ENCODE measurements at places on chromosomes 16 and 17.

DNA sequence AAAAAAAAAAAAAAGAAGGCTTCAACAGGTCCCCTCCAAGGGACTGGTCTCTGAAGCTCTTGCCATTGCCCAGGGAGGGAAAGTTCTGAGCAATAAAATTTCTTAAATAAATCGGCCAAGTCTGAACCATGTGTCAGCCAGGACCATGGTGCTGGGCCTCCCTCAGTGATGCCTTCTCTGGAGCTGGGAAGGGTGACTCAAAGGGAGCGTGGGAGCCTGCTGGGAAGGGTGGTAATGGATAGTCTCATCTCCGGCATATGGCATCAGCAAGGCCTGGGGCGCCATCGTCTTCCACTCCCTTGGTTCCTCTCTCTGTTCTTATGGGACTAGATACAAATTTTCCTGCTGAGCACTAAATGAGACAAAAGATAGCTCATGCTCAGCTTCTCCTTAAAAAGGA, 2.3 kb downstream of the VKORC1 start:
- DNase-seq, result no peak

DNA sequence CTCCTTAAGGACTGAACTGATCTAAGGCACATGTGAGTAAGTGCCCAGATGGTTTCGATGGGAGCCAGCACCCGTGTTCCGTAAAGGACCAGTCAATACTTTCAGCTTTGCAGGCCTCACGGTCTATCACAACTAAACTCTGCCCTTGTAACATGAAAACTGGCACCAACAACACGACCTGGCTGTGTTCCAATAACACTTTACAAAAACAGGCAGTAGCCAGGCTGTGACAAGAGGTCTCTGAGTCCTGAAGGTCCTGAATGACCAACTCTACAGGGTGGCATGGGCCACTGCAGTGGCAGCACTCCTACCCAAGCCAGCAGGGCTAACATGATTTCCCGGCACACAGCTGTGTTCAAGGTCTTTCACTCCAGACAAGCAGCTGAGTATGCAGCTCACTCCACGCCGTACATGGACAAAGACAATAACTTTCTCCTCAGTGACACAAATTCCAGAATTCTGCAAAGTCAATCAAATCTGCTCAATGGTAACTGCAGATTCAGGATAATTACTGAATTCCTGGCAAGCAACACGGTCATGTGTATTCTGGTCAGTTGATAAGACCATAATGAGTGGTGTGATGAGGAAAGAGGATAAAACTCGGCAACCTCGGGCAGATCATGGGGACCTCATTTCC, 15.3 kb downstream of the NPLOC4 start:
- no peak for DNase-seq

DNA sequence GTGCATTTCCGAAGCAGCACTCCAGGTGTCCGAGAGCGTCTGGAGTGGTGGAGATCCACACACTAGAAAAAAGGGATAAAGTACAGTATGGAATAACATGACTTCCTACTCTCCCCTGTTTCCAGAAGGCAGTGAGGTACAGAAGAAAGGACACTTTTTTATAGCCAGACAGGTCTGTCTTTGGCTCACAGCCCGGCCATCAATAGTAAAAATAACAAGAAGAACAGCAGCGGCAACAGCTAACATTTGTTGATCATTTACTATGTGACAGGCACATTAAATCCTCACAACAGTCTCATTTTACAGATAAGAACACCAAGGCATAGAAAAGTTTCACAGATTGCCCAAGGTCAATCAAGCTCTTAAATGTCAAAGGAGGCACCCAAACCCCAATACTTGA, 16.2 kb downstream of the DYNLRB2 start:
- DNase-seq, result no peak

DNA sequence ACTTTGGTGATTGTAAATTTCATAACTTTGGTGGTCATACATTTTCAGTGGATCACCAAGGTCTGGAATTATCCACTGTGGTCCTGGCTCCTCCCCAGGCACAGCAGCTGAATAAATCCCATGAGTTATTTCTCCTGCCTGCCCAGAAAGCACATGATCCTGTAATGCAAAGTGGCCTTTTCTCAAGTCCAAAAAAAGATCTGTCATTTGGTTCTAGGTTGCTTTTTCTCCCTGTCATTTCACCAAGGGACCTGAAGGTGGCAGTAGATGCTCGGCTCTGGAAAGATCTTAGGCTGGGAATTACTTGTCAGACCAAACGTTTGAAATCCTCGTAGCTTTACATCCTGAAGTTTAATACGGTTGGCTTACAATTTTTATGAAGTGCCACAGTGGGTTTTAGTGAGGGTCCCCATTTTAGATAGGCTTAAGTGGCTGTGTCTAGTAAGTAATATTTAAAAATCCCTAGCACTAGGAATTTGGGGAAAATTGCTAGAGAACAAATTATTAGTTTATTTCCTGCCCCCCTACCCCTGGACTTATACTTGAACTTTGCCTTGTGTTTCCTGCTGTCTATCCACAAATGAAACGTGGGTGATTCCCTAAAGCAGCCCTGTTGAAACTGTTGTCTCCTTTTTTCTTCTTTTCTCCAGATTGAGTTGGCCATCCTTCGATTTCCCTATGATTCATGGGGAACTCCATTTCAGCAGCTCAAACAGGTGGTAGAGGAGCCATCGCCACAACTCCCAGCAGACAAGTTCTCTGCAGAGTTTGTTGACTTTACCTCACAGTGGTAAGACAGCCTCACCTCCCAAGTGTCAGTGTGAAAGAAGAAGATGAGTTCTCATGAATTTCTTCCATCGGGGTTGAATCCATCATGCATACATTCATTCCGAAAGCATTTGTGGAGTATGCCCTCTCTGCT, 111.7 kb downstream of the MAP2K6 start:
- DNase-seq, result no peak

DNA sequence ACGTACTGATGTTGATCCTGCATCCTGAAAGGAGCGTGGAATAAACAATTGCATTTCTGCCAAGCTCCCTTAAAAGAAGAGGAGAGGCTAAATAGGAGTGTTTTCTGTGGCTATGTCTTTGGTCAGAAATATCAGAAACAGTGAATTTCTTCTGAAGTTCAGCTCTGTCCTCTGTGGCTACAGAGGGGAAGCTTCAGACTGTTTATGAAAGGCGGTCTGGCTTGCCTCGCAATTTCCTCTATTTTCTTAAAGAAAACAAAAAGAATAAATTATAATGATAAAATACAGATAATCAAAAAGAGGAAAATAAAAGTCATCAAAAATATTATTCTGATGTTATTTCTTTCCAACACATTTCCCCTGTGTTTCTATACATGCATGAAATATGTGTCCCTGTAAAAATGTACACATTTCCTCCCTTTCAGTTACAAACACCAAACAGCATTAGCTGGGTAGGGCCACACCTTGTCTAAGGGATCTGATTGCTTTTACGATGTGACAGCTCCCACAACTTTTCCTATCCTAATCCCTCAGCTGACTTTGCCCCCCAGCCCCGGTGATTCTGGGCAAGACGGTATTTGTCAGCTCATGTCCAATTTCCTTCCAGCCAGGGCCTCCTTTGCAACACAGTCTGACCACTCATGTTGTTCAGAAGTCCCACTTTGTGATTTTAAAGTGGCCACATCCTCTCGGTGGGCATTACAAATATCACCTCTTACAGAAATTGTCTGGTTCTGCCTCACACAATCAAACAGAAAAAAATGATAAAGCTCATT, 439.0 kb downstream of the HS3ST3B1 start:
- no peak for DNase-seq

GRCh38 chr16:70529051-70529777, 5.6 kb downstream of the SF3B3 start:
- no peak for DNase-seq

DNA sequence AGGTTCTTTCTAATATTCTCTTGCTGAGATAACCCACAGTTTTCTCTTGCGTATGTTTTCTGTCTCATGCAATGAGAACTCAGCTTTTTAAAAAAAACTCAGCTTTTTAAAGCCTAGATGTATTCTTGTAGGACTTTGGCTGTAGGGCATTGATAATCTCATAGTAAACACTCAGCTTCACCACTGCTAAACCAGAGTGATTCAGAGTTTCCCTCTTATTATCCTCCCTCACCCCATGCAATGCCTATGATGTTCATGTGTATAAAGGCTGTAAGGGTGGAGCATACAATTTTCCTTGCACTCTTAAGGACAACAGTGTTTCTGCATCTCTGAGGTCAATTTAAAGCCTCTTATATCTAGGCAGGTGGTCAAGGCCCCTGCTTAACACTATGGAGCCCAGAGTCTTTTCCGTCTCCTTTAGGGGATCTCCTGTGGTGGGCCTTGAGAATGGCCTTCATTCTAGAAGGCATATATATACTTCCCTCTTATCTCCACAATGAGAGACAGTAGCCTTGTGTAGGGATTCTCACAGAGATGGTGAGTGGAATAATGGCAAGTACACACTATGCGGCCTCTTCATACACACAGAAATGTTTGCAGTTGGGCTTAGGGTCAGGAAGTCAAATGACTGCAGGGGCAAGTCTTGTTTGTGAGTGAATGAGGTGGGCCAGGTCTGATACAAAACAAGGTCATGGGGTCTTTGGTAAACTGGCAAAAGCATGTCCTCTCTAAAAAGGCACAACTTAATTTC, 279.6 kb downstream of the HS3ST3A1 start:
- no peak for DNase-seq

- no peak for DNase-seq
Observed at GRCh38 chr17:69672924-69673323, 258.4 kb downstream of the MAP2K6 start.

DNA sequence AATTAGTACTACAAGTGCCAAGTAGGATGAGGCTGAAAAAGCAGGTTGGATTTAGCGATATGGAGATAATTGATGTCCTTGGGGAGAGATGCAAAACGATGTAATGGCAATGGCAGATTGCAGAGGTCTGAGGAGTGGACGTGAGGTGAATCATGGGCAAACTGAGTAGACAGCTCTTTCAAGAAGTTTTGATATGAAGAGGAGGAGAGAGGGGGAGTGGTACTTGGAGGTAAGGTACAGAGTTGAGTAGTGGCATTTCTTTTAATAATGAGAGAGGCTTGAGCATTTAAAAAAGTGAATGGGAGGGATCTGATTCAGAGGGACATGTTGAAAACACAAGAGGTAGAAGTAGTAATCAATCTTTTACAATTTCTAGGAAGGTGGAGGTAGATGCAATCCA, 17.7 kb upstream of the VPS4A start:
- DNase-seq, result no peak

Measured in stimulated activated CD8-positive, alpha-beta memory T cell treated with anti-CD3 and anti-CD28 coated beads, Interleukin-15, amount 100 ng/mL, for 1 hour (primary cell).